Esophagus squamous epithelium (tissue), 5 donors: ENCODE measurements at places on chromosomes 7 and 10. TPM values are rescaled to one million over a fixed set of nuclear protein-coding genes. Genes with fewer than 3 reads are reported as not detected.

DNA sequence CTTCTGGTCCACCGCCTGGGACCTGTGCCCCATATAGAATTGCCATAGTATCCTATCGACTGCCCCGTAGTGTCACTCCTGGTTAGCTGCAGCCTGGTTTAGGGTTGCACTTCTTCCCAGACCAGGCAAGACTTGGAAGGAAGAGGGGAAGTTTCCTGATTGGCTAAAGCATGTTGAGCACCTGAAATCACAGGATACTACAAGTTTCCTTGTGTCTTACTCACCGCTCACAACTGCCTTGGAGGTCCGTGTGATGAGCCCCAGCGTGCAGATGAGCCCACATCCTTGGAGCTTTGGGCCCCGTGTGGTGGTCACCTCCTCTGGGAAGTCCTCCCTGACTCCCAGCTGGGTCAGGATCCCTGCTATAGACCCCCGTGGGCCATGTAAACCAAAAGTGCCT lies 73.9 kb upstream of the GTF2I start:
- H3K27me3 ChIP-seq = no peaks in the 10 kb centered on the region
- H3K4me3 ChIP-seq = no peak overlapping the region
- H3K36me3 ChIP-seq = no peaks in the 10 kb centered on the region
- DNase-seq = no peak

- H3K27ac ChIP-seq = no peak overlapping the region
- no peaks in the 10 kb centered on the region for H3K4me1 ChIP-seq
- no peaks in the 10 kb centered on the region for H3K27me3 ChIP-seq
- no peaks in the 10 kb centered on the region for H3K36me3 ChIP-seq
These were observed 95.8 kb downstream of the DKK1 start for GRCh38 chr10:52409928-52410327.

- H3K36me3 ChIP-seq = peaks cover 42% of the 10 kb centered on the region
- H3K4me1 ChIP-seq = no peaks in the 10 kb centered on the region
- H3K4me3 ChIP-seq = no peak overlapping the region
- no peak for DNase-seq
- no peak overlapping the region for H3K27ac ChIP-seq
These were observed 109.2 kb downstream of the ARHGAP12 start for GRCh38 chr10:31819391-31819820.

DNA sequence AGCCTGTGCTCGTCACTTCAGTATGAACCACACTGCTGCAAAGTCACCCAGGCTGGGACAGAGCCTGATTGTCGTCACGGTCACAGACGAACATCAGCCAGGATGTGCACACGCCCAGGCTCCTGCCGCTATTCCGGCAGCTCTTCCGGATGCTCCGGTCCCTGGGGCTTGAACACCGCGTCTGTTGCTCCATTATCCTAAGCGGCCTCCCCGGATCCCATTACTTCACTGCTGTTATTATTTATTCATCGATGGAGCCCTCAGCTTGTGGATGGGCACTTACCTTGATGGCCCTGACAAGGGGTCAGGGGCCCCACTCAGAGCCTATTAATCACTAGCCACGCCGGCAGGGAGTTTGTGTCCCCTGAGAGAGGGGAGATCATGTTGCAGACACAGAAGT lies 120.8 kb upstream of the PCBD1 start:
- no peaks in the 10 kb centered on the region for H3K27me3 ChIP-seq
- no peaks in the 10 kb centered on the region for H3K36me3 ChIP-seq
- no peak overlapping the region for H3K4me3 ChIP-seq

DNA sequence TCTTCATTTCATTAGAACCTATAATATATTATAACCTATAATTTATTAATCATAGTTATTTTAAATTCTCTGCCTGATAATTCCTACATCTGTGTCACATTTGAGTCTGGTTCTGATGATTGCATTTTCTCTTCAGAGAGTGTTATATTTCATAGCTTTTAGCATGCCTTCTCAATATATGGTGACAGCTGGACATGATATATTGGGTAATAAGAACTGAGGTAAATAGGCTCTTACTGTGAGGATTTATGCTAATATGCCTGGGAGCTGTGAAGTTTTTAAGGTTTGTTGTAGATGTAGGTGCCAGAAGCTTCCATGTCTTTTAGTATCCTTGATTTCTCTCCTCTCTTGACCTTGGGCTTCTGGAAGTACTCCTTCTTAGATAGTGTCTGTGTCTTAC lies 325.9 kb upstream of the SEMA3D start:
- H3K36me3 ChIP-seq = no peaks in the 10 kb centered on the region
- H3K4me1 ChIP-seq = no peaks in the 10 kb centered on the region
- H3K27me3 ChIP-seq = no peaks in the 10 kb centered on the region
- DNase-seq = no peak
- no peak overlapping the region for H3K27ac ChIP-seq
- H3K4me3 ChIP-seq = no peak overlapping the region

DNA sequence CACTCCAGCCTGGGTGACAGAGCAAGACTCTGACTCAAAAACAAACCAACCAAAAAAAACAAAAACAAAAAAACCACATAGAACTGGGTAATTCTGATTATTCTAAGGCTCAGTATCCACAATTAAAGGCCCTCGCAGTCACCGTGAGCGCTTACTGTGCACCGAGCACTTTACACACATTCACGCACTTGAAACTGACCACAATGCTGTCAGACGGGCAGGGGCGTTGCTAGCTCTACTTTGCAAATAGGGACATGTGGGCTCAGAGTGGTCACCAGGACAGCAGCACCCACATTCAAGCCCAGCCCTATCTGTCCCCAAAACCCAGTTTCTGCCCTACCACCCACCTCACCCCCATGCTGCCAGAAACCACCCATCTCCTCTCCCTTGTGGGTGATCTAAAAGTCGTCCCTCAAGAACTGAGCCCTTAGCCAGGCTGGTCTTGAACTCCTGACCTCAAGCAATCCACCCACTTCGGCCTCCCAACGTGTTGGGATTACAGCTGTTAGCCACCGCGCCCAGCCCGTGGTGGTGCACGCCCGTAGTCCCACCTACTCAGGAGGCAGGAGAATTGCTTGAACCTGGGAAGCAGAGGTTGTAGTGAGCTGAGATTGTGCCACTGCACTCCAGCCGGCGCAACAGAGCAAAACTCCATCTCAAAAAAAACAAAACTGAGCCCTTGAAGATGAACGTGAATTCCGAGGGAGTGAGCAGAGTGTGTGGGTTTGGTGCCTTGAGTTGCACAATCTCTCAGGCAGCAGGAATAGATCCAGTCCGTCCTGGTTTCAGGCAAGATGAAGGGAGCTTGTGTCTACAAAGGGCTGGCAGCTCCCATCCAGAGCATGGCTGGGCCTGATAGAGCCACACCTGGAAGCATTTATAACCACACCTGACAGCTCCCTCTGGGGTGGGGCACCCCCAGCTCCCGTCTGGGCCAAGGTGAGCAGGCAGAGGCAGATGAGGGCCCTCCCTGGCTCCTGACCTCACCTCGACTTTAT lies 5.4 kb upstream of the HSPB1 start:
- H3K27me3 ChIP-seq = no peaks in the 10 kb centered on the region
- H3K4me3 ChIP-seq = peak overlapping the region; percentile 29
- peaks cover 63% of the 10 kb centered on the region for H3K4me1 ChIP-seq
- DNase-seq = peak; percentile 6

GRCh38 chr7:124728610-124729009 lies 37.0 kb downstream of the GPR37 start:
- no peak for DNase-seq
- no peaks in the 10 kb centered on the region for H3K27me3 ChIP-seq
- H3K4me3 ChIP-seq = no peak overlapping the region
- no peak overlapping the region for H3K27ac ChIP-seq
- no peaks in the 10 kb centered on the region for H3K36me3 ChIP-seq

GRCh38 chr10:124710266-124710881 lies 33.8 kb downstream of the FAM53B start:
- H3K4me1 ChIP-seq = peaks cover 99% of the 10 kb centered on the region
- peaks cover 5% of the 10 kb centered on the region for H3K36me3 ChIP-seq
- no peak overlapping the region for H3K4me3 ChIP-seq

DNA sequence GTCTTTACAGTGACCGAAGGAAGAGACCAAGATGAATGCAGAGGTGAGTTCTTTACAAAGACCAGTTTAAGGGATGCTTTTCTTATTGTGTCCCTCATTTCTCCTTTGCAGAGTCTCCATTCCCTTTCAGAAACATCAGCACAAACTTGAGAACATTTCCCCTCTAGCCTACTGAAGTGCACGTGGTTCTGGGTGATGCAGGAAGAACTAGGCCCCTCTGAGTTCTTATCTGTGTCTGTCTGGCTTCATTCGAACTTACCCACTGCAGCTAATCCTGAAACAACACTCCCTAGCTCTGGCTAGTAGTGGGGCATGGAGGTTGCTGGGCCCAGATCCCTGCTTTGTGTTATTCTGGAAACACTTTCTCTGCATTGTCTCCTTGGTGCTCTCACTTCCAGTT lies 12.6 kb downstream of the BLVRA start:
- peaks cover 43% of the 10 kb centered on the region for H3K4me1 ChIP-seq
- H3K4me3 ChIP-seq = no peak overlapping the region
- no peak overlapping the region for H3K27ac ChIP-seq
- no peak for DNase-seq
- H3K27me3 ChIP-seq = no peaks in the 10 kb centered on the region
- peaks cover 27% of the 10 kb centered on the region for H3K36me3 ChIP-seq

DNA sequence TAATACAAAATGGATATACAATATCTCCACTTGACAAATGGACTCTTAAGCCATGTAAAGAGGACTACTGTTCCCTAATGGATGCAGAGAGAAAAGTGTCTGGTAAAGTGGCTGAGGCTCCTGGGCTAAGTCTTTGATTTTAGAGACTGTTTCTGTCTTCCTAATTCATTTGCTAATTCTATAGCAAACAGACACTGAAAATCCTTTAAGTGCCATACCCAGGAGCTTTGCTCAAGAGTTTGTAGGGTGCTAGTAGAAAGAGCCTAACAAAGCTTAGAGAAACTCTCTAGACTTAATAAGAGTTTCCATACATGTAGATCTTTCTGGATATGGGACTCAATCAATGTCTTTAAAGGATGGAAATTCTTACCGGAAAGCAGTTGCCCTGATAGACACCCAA lies 16.7 kb downstream of the CEP55 start:
- no peak overlapping the region for H3K27ac ChIP-seq
- DNase-seq = no peak
- H3K4me1 ChIP-seq = no peaks in the 10 kb centered on the region
- H3K27me3 ChIP-seq = no peaks in the 10 kb centered on the region
- no peaks in the 10 kb centered on the region for H3K36me3 ChIP-seq

DNA sequence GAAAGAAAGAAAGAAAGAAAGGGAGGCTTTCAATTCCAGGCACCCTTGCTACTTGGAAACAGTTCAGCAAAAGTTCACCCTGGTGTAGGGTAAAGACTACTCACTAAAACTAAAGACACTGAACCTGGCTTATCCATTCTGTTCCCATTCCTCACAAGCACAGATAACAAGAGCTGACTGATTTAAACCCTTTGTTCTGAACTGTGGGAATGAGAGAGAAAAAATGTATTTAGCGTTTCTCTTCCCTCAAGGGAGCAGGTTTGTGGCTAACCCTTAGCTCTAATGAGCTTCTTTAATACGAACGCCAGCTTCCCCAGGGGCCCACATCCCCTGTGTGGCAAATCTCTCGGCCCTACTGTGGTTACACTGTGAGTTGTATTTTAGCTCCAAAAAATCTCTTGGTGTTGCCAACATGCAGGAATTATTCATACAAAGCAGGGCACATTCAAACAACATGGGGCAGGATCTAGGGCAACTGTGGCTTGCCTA lies 23.3 kb downstream of the PRTFDC1 start:
- H3K4me3 ChIP-seq = no peak overlapping the region
- H3K36me3 ChIP-seq = no peaks in the 10 kb centered on the region
- DNase-seq = no peak
- no peak overlapping the region for H3K27ac ChIP-seq
- no peaks in the 10 kb centered on the region for H3K27me3 ChIP-seq

DNA sequence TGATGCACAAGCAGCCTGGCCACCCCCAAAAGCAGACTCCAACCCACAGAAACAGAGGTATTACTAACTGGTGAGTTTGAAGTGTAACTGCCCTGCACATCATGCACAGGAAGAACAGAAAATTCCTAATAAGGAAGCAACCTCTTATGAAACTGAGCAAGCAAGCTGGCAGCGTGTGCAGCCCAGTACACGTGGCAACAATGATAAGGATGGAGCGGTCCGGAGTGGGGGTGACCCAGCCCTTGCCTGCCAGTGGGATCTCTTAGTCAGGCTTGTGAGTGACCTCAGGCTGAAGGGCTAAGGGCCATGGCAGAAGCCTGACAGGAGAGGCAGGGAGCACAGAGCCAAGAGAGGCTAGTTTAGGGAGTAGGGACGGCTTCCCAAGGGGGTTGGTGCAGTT lies 22.1 kb upstream of the AOAH start:
- H3K4me1 ChIP-seq = no peaks in the 10 kb centered on the region
- no peak overlapping the region for H3K4me3 ChIP-seq
- no peak for DNase-seq
- no peaks in the 10 kb centered on the region for H3K27me3 ChIP-seq

DNA sequence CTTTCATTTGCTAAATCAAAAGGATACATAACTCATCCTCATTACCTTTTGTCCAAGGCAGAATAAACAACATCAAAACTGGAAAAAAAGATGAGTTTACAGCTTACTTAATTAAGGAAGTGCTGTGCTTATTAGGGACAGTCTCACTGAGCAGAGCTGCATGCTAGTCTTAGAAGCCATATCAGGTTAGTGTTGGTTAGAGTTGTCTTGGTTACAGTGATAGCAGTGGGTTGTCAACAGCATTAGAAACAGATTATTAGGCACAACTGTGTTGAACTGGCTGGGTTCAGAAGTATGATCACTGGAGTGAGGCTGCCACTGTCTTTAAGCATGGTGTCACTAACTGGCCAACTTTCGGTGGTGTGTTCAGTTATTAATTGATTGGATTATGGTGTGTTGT lies 503.9 kb upstream of the IGFBP3 start:
- no peak for DNase-seq
- no peaks in the 10 kb centered on the region for H3K36me3 ChIP-seq
- no peak overlapping the region for H3K27ac ChIP-seq
- H3K27me3 ChIP-seq = no peaks in the 10 kb centered on the region
- H3K4me1 ChIP-seq = no peaks in the 10 kb centered on the region

- no peak overlapping the region for H3K4me3 ChIP-seq
- H3K27me3 ChIP-seq = peaks cover 80% of the 10 kb centered on the region
- H3K27ac ChIP-seq = no peak overlapping the region
- H3K4me1 ChIP-seq = peaks cover 12% of the 10 kb centered on the region
- H3K36me3 ChIP-seq = no peaks in the 10 kb centered on the region
These were observed 1.8 kb upstream of the FOXI2 start for GRCh38 chr10:127735156-127735555.

The TAC1 gene
- total RNA-seq = not detected

The OGDHL gene
- under 0.01 TPM for total RNA-seq

The SKAP2 gene
- total RNA-seq = 20.1 TPM

The FEZF1 gene
- not detected for total RNA-seq

The CLDN4 gene
- 99.4 TPM for total RNA-seq

The PNLIPRP3 gene
- total RNA-seq = 1.9 TPM

The PPP1R3C gene
- 8.8 TPM for total RNA-seq

The CRCP gene
- 50.4 TPM for total RNA-seq

The PAX2 gene
- total RNA-seq = not detected
